ENCODE measurements at places on chromosomes 5 and 9.

GRCh38 chr5:149324641-149325040 lies 20.7 kb upstream of the GRPEL2 start:
- DNase-seq, result no peak

DNA sequence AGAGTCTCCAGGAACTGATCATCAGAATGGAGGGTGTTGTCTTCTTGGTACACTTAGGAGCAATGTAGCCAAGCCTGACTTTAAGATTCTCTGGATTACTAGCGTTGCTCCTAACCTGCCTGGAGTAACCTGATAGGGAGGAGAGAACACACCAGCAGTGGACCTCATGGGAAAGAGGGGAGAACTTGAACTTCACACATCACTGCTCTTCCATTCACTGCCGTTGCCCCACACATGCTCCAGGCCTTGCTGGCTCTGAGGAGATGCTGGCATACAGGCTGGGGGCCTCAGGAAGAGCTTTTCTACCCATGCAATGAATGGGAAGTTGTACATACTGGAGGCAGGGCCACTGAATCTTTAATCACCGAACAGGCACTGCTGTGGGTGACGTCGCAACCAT lies 60.3 kb upstream of the ADAMTS16 start:
- DNase-seq, result no peak

DNA sequence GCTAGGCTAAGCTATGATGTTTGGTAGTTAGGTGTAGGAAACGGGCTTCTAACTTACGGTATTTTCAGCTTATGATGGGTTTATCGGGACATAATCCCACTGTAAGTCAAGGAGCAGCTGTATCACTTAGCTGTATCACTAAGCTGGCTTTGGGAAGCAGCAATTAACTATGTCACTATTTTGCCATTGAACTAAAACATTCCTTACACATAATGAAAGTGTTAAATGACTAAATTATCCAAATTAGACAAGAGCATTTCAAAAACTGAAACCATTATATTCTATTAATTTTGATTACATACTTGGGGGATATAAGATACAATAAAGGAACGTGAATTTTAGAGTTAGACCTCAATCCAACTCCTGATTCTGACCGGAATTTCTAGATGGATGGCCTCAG lies 188.3 kb downstream of the AGTPBP1 start:
- DNase-seq, result no peak

DNA sequence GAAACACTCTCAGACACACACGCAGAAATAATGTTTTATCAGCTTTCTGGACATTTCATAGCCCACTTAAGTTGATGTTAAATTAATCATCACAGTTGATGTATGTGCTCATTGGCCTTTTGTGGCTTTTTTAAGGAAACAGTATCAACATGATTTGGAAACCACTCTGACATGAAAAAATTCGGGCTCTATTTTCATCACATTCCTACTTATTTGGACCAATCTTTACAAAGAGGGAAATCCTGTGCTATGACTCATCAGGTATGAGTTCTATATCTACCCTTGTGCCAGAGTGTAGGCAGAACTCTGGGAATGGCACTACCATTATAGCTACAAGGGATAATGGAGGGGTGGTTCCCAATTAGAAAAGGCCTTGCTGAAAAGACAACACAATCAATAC lies 388.4 kb upstream of the PTGER4 start:
- no peak for DNase-seq

GRCh38 chr9:96088510-96088909 lies 213.0 kb downstream of the ERCC6L2 start:
- DNase-seq, result no peak

- DNase-seq, result no peak
Measured at GRCh38 chr5:73801686-73802085, 175.7 kb downstream of the ARHGEF28 start.

All from D341Med (cell line).